ENCODE measurements at places on chromosomes 2 and 18.

GRCh38 chr2:160142472-160142871 is 57.6 kb downstream of the ITGB6 start:
- no peak for DNase-seq

- no peak for DNase-seq
Measured at GRCh38 chr2:139916822-139917221, 1136.6 kb upstream of the NXPH2 start.

- DNase-seq = no peak
Measured at GRCh38 chr2:37400041-37400440, 55.6 kb downstream of the QPCT start.

DNA sequence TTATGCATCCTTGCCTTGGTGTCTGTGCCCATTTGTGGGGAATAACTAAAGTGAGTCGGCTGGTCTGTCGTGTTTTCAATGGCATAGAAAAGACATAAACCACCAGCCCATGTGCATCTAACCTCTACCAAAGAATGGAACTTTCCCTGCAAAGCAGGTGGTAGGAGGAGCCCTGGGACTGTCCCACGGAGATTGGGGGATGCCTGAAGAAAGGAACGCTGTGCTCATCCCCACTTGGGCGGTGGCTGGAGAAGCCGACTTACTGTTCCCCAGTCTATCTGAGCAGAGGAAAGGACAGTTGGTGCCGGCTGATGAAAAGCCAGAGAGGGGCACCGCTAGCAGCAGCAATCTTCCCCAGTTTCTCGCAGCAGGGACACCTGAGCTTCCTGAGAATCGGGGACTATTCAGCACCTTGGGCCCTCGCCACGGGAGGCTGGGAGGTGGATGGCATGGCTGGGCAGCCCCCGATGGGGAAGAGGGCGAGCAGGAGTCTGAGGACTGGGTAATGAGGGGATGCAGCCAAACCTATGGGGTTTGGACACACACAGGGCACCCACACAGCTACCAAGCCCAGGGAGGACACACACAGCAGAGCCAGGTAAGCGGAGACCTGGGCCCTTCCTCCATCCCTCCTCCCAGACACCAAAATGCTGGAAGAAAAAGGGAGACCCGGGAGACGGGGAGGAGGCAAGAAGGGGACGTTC is 53.7 kb upstream of the AGAP1 start:
- no peak for DNase-seq

- no peak for DNase-seq
Measured at GRCh38 chr2:54673501-54673998, 49.9 kb upstream of the EML6 start.

GRCh38 chr2:188477564-188478103 is 186.0 kb downstream of the GULP1 start:
- no peak for DNase-seq
